ENCODE measurements at places on chromosomes 7 and 10. TPM values are rescaled to one million over a fixed set of nuclear protein-coding genes. Genes with fewer than 3 reads are reported as not detected.

TMED4 gene
- 81.4 TPM for total RNA-seq

VSTM2A gene
- total RNA-seq, result not detected

NEURL1 gene
- not detected for total RNA-seq

LRRC72 gene
- not detected for total RNA-seq

TSPAN12 gene
- 0.70 TPM for total RNA-seq

ICA1 gene
- total RNA-seq, result not detected

MSMB gene
- total RNA-seq, result not detected

ZMIZ1 gene
- total RNA-seq, result 5.3 TPM

TLX1 gene
- total RNA-seq, result 0.07 TPM

PRSS1 gene
- total RNA-seq, result not detected

GNAT3 gene
- not detected for total RNA-seq

ATP6V0A4 gene
- total RNA-seq, result 0.24 TPM

GNGT1 gene
- not detected for total RNA-seq

FGFR2 gene
- 2.6 TPM for total RNA-seq

GFRA1 gene
- total RNA-seq, result not detected

SDK1 gene
- total RNA-seq, result 0.17 TPM

ANKRD2 gene
- not detected for total RNA-seq

EMX2 gene
- not detected for total RNA-seq

CFAP58 gene
- not detected for total RNA-seq

TAS2R60 gene
- not detected for total RNA-seq

SLC37A3 gene
- total RNA-seq, result 12.9 TPM

COL17A1 gene
- not detected for total RNA-seq

GIMAP4 gene
- not detected for total RNA-seq

MYL10 gene
- total RNA-seq, result not detected

NRG3 gene
- total RNA-seq, result not detected

ADRA2A gene
- total RNA-seq, result not detected

RBP4 gene
- 642 TPM for total RNA-seq

GPR15LG gene
- total RNA-seq, result not detected

THNSL1 gene
- total RNA-seq, result 3.8 TPM

PDZD7 gene
- 0.60 TPM for total RNA-seq

EVX1 gene
- total RNA-seq, result not detected

UBE2D1 gene
- 6.2 TPM for total RNA-seq

TMEM168 gene
- total RNA-seq, result 8.7 TPM

C10orf95 gene
- total RNA-seq, result not detected

RSPH10B gene
- not detected for total RNA-seq

BMS1 gene
- total RNA-seq, result 41.1 TPM

CYP3A7 gene
- total RNA-seq, result 6.4 TPM

AKR1B15 gene
- 1.2 TPM for total RNA-seq

RARRES2 gene
- 94.6 TPM for total RNA-seq

FRAT1 gene
- 1.3 TPM for total RNA-seq

TEX36 gene
- total RNA-seq, result not detected
